ENCODE measurements at places on chromosomes 11 and 22.

GRCh38 chr11:117934526-117935307 is 5.5 kb upstream of the TMPRSS13 start:
- no peak for DNase-seq

DNA sequence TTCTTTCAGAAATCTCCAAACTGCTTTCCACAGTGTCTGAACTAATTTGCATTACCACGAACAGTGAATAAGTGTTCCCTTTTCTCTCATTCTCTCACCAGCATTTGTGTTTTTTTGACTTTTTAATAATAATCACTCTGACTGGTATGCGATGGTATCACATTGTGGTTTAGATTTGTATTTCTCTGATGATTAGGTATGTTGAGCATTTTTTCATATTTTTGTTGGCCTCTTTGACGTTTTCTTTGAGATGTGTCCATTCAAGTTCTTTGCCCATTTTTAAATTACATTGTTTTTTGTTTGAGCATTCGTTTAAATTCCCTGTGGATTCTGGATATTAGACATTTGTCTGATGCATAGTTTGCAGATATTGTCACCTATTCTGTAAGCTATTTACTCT is 1639.6 kb upstream of the TENM4 start:
- no peak for DNase-seq

- no peak for DNase-seq
Measured at GRCh38 chr11:92272651-92273050, 48.0 kb downstream of the FAT3 start.

DNA sequence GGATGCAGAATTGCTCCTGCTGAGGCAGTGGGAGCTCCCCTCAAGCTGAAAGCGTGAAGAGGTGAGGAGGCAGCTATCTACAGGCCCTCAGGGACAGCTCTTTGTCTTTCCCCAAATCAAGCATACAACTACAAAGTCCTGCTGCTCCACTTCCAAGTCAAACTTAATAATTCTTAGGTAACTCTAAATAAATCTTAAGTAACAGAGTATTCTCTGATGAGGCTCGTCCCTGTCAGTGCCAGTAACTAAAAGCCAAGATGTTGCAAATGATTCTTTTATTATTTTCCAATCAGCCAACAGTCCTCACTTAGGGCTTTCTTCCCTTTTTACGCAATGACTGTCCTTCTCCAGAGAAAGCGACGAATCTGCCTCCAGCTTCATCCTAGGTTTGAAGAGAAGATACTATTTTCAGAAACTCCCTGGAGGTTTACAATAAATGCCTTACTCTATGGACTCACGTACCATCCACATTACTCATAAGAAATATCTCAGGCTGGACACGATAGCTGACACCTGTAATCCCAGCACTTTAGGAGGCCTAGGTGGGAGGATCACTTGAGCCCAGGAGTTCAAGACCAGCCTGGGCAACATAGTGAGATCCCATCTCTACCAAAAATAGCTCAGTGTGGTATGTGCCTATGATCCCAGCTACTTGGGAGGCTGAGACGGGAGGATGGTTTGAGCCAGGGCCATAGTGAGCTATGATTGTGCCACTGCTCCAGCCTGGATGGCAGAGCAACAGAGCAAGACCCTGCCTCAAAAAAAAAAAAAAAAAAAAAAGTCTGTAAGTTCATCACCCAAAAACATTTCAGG is 3.1 kb upstream of the C22orf39 start:
- no peak for DNase-seq

- DNase-seq, result no peak
Measured at GRCh38 chr11:36985562-36985961, 387.5 kb upstream of the RAG2 start.

- no peak for DNase-seq
Measured at GRCh38 chr11:2287091-2287490, 14.6 kb downstream of the C11orf21 start.

DNA sequence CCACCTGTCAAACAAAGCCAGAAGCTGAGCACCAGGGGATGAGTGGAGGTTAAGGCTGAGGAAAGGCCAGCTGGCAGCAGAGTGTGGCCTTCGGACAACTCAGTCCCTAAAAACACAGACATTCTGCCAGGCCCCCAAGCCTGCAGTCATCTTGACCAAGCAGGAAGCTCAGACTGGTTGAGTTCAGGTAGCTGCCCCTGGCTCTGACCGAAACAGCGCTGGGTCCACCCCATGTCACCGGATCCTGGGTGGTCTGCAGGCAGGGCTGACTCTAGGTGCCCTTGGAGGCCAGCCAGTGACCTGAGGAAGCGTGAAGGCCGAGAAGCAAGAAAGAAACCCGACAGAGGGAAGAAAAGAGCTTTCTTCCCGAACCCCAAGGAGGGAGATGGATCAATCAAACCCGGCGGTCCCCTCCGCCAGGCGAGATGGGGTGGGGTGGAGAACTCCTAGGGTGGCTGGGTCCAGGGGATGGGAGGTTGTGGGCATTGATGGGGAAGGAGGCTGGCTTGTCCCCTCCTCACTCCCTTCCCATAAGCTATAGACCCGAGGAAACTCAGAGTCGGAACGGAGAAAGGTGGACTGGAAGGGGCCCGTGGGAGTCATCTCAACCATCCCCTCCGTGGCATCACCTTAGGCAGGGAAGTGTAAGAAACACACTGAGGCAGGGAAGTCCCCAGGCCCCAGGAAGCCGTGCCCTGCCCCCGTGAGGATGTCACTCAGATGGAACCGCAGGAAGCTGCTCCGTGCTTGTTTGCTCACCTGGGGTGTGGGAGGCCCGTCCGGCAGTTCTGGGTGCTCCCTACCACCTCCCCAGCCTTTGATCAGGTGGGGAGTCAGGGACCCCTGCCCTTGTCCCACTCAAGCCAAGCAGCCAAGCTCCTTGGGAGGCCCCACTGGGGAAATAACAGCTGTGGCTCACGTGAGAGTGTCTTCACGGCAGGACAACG is 11.7 kb downstream of the CXCR5 start:
- DNase-seq, result no peak

DNA sequence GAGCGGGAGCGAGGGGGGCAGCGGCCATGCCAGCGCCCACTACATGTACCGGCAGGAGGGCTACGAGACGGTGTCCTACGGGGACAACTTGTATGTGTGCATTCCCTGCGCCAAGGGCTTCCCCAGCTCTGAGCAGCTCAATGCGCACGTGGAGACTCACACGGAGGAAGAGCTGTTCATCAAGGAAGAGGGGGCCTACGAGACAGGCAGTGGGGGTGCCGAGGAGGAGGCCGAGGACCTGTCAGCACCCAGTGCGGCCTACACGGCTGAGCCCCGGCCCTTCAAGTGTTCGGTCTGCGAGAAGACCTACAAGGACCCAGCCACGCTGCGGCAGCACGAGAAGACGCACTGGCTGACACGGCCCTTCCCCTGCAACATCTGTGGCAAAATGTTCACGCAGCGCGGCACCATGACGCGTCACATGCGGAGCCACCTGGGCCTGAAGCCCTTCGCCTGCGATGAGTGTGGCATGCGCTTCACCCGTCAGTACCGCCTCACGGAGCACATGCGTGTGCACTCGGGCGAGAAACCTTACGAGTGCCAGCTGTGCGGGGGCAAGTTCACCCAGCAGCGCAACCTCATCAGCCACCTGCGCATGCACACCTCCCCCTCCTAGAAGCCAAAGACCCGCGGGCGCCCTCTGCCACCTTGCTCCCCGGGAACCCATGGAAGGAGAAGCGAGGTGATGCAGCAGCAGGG is 20.9 kb upstream of the TMEM191C start:
- DNase-seq, result no peak

DNA sequence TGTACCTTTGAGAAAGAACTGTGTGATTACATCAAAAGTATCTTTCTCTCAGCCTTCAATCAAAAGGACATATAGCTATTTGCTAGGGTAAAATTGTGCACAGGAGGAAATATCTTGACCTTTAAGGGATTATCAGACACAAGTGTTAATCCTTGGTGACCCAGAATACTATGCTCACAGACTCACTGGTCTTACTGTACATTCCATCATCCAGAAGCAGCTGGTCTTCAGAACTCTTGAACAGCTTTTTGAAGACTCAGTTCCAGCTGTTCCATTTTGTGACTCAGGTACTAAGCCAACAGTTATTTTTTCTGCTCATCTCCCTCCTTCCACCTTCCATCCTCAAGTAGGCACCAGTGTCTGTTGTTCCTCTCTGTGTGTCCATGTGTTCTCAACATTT is 19.8 kb downstream of the ZBED5 start:
- DNase-seq, result no peak

- DNase-seq, result no peak
Measured at GRCh38 chr11:73158356-73159051, 16.4 kb upstream of the FCHSD2 start.
